ENCODE measurements at places on chromosomes 3 and 15.

DNA sequence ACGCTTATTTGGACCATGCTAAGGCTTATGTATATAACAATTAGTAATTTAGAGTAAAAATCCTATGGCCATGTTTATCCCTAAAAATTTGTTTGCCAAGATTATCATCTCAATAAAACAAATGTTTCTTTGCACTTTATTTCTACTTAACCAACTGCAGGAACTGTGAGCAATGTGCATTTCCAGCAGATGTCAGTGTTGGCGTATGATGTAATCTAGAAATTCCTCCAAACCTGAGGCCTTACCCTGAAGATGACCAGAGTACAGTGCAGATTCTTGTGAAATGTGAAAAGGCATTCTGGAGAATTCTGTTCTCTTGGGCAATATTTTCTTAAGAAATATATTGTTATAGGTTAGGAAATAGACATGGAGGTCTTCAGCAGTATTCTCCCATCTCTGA, 205.9 kb downstream of the MBNL1 start:
- peak; percentile 42 for DNase-seq

DNA sequence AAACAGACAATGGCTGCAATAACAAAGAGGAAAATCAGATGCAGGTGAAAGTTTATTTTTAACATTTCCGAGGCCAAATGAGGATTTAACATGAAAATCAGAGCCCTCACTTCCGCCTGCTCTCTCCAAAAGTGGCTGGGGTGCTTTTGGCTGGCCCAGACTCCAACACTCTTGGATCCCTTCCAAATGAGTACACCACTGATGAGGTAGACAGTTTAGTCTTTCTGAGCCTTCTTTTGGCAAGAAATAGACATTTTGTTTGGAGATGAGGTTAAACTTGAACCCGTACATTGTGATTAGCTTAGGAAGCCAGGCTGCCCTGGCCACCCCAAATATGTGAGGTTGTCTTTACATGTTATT, 51.0 kb upstream of the TRA2B start:
- no peak for DNase-seq

DNA sequence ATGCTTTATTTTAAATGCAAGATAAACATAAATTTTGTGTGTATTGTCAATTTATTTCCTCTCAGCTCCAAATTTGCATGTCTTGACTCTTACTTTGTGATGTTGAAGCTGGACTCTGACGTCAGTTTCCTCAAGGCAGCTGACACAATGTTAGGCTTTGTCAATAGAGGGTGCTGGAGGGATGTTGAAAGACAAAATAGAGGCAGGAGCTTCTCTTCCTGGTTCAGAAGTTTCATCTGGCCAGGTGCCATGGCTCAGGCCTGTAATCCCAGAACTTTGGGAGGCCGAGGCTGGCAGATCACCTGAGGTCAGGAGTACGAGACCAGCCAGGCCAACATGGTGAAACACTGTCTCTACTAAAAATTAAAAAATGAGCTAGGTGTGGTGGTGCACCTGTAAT, 408.6 kb downstream of the GBE1 start:
- peak; percentile 18 for DNase-seq

GRCh38 chr15:70866982-70867641, 13.2 kb upstream of the LARP6 start:
- DNase-seq = no peak

DNA sequence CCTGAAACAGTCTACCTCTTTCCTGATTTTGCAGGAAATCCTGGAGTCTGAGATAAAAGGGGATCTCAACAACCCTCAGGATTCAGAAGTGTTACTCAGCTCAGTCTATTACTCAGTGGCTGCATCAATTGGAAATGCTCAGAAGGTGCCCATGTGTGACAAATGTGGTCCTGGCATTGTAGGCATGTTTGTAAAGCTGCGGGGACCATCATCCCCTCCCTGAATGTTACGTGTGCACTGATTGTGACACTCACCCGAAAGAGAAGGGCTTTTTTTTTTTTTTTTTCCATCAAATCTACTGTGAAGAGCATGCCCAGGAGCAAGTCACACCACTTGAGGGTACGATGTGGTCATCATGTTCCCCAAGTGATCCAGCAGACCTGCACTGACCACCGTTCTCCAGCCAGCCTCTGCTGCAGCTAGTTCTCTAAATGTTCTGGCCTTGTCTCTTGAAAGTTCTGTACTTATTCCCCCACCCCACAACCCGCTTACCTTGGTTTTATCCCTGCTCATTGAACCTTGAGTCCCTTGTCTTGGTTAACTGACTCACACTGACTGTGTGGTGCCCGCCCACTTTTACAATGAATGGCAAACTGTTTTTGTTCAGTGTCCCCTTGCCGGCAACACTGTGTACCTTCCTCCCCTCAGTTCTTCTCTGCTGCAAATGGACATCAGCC, 19.8 kb downstream of the ST3GAL6 start:
- DNase-seq = no peak

- no peak for DNase-seq
Observed at GRCh38 chr3:186786922-186787321, 3.5 kb downstream of the EIF4A2 start.

DNA sequence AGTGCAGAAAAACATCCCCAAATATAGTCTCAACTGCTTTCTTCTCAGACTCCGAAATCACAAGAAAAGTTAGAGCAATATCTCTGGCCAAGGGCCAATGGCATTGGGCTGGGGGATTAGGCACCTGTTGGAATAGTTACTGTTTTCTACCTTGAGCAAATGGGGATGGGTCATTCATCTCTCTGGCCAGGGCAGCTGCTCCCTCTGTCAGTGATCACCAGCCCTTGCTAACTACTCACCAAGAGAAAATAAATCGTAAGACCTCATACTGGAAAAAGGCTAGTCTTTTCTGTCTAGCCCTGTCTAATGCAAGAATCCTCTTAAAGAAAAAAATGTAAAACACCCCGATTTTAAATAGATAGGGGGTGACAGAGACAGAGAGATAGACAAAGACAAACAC, 10.9 kb downstream of the CERS3 start:
- no peak for DNase-seq

DNA sequence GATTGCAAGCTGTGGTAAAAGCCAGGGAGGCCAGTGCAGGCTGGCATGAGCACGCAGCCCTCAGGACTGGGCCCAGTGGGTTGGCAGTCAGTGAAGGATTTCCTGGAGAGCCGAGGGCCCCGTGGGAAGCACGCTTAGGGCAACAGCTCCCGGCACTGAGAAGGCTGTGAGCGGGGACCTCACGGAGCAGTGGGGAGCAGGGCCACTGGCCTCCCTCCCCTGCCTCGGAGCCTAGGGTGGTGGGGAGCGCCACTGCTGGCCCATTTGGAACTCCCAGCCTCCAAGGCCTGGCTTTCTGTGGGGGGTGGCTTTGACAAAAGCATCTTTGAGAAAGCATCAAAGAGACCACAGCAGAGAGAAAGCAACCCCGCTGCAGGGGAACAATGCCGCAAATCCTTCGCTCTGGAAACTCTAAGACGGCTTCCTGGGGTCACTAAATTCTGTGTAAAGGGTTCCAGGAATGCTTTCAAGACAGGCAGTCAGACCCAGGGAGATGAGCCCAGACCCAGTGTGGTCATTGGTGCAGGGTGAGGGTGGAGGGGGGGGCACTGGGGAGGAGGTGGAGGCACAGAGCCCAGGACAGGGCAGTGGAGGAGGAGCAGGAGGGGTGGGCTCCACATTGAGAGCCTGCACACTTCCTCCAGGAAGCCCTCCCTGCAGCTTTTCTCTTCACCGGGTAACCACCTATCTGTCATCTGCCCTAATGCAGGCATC, 9.5 kb upstream of the APBA2 start:
- no peak for DNase-seq

DNA sequence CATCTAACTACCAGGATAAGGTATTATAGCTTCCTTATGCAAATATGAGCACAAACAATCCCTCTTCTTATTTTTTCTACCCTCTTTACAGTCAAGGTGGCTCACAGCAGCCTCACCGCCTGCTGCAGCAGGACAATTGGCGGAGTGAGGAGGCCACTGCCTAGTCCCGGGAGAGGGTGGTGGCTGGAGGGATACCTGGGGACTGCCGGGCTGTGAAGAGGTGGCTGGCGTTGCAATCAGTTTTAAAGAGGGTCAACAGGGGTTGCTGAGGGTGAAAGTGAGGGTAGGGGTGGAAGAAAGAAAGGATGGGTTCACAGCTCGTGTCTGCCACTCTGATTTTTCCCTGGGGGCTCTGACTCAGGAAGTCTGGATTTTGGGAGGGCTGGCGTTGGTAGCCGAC, 105.1 kb upstream of the SLC6A6 start:
- DNase-seq = no peak

GRCh38 chr3:7700539-7700938, 801.1 kb upstream of the LMCD1 start:
- DNase-seq = no peak

- no peak for DNase-seq
Observed at GRCh38 chr3:13827256-13827655, 52.6 kb downstream of the WNT7A start.

- peak; percentile 37 for DNase-seq
Observed at GRCh38 chr15:39417366-39418134, 163.3 kb upstream of the THBS1 start.

- peak; percentile 38 for DNase-seq
Observed at GRCh38 chr15:50675535-50676144, 11.0 kb downstream of the TRPM7 start.

DNA sequence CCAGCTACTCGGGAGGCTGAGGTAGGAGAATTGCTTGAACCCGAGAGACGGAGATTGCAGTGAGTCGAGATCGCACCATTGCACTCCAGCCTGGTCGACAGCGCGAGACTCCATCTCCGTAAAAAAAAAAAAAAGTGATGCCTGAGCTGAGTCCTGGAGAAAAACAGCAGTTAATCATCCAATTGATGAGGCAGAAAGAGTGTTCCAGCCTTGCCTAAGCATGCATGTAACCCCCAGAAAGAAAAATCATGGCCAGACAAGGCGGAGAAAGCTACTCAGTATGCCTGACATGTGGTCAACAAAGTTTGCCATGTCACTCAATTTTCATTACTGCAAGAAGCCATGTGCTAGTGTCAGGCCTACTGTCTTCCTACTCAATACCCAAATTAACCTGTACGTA, 593.1 kb upstream of the MDFIC2 start:
- DNase-seq = no peak

Data from foreskin melanocyte (primary cell).